ENCODE measurements at places on chromosomes 4 and X.

GRCh38 chrX:107708762-107709161 lies 66.8 kb downstream of the TSC22D3 start:
- DNase-seq = no peak

DNA sequence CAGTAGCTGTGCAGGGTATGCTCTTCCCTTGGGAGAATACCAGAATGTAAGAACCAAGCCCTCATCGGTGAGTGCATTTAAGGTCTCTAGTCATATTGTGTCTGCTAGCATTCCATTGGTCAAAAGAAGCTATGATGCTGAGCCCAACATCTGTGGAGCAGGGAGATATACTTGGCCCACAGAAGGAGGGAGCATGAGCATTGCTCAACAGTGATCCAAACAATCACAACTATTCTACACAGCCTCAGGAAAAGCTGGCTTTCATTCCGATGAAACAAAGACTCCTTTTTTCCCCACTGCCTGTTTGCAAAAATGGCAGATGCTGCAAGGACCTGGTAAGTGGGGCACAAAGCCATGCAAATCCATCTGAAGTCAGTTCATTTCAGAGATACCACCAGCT lies 80.6 kb upstream of the DHX15 start:
- DNase-seq = no peak

DNA sequence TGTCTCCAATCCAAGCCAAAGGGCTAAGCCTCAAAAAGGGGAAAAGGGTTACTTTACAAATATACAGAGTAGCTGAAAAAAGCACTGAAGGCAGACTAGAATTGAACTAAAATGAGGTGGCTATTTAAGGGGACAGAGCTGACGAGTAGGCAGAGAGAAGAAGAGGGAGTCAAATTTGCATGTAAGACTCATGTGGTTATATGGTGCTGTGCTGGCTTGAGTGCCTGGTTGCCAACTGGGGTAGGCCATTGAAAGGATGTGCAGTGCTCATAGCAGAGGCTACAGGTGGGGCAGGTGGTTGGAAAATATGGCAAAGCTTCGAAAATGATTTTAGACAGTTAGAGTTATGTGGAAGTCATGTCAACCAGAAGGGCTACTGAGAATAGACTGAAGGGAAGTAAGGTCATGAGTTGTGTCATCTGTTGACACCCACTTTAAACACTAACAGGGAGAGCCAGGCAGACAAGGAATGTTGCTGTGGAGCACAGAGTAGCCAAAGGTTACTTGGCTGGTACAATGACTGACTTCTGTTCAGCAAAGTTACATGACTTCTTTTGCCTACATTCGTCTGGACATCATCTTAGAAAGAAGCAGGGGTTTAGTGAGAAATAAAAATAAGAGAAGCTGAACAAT lies 1210.4 kb downstream of the ADGRL3 start:
- no peak for DNase-seq

DNA sequence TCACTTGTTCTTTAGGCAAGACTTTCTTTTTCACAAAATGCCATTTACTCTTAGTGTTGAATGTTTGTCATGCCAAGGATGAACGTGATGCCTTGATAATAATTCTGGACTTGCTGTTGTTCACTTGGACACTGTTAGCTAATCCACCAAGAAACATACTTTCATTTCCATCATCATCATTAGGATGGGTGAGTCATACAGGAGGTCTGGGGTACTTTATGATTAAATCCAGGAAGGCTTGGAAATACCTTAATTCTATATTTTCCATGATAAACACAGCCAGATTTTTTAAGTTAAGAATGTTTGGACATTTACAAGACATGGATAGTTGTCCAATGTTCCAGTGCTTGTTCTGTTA lies 260.7 kb upstream of the GIMD1 start:
- DNase-seq = no peak

All from HAP-1 (cell line).